ENCODE measurements at places on chromosomes 13 and 19.

DNA sequence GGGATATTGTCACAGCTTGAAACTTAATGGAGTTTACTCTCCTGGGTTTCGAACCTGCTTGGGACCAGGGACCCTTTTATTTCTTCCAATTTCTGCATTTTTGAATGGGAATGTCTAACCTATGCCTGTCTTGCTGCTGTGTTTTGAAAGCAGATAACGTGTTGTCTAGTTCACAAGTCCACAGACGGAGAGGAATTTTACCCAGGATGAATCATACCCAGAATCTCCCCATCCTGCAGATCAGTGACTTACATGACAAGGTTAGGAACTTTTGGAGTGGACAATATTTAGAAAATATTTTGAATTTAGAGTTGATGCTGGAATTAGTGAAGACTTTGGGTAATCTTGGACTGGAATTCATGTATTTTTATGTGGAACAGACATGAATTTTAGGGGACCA is 68.6 kb upstream of the RFXAP start:
- no peak for DNase-seq

GRCh38 chr19:3535981-3536380 is 3.0 kb upstream of the TEKTIP1 start:
- no peak for DNase-seq

- DNase-seq, result no peak
Measured at GRCh38 chr13:31731921-31732320, 7.4 kb upstream of the RXFP2 start.

DNA sequence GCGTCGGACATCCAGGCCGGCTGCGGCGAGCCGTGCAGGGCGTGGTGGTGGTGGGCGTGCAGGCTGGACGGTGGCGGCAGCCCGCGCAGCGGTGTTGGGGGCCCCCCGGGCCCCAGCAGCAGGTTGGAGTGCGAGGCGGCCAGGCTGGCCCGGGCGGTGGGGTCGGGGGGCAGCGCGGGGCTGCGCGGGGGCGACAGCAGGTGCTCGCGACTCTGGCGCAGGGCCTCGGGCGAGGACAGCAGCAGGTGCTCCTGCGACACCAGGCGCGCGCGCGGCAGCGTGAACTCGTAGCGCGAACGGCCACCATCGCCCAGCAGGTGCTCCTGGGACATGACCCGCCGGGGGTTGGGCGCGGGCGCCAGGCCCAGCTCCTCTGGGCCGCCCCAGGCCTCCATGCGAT is 9.8 kb downstream of the SHISA7 start:
- peak; percentile 23 for DNase-seq

- no peak for DNase-seq
Measured at GRCh38 chr13:28865149-28865744, 45.1 kb downstream of the MTUS2 start.

GRCh38 chr19:6260376-6260775 is 19.4 kb downstream of the MLLT1 start:
- no peak for DNase-seq

DNA sequence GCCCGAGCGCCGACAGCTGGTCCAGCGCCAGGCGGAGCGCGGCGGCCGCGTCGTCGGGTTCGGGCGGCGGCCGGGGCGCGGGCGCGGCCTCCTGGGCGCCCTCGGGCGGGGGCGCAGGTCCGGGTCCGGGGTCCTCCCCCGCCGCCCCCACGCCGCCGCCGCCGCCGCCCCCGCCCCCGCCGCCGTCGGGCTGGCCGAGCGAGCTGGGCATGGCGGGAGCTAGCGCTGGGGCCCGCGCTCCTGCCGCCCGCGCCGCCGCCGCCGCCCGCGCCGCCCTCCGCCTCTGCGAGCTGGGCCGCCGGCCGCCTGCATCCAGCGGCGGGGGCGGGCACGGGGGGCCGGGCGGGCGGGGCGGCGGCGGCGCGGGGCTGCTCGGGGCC is 287 bp downstream of the MEX3D start:
- no peak for DNase-seq

DNA sequence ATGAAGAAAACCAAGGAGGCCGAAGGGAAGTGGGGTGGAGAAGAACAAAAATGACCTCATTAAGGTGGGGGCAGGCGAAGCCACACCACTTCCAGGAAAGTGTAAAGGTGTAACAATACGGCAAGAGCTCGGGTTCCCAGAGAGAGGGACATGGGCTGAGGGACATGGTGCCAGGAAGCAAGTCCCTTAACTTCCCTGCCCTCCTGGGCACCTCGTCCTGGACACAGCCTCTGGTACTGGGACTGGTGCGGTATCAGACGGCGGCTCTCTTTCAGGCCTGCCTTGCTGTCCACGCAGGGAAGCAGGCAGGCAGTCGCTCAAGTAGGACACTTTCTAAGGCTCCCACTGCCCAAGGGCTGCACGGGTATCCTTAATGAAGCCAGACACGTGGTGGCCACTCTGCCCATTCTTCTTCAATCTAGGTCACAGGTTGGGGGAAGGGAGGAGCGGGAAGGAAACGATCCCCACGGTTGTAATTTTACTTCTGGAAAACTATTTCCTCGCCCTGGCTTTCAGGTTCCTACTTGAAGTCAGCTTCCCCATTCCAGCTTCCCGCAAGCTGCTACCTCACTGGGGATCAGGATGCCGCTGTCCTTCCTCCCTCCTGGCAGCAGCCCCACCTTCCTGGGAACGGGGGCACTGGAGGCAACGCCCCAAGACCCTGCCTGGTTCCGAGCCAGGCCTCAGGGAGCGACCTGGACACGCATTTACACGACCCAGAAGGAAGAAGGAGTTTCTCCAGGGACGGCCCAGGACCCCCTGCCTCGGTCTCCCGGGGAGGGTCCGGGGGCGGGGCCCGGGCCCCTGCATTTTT is 1.2 kb downstream of the AP3D1 start:
- peak; percentile 78 for DNase-seq

DNA sequence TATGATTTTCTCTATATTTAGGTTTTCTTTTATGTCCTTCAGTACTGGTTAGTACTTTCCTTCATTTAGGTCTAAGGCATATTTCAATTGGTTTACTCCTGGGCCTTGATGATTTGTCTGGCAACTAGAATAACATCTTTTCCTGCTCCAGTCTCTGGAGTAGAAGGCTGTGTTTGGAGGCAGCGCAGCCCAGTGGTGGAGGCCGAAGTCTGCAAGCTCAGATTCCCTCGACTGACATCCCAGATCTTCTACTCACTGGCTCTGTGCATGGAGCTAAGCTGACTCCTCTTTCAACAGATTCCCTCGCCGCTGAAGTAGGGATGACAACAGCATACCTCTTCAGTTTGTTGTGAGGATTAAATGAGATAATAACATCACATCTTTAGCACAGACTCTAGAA is 141.0 kb downstream of the RAP2A start:
- DNase-seq, result no peak

GRCh38 chr13:87827479-87827878 is 156.3 kb downstream of the SLITRK5 start:
- no peak for DNase-seq

DNA sequence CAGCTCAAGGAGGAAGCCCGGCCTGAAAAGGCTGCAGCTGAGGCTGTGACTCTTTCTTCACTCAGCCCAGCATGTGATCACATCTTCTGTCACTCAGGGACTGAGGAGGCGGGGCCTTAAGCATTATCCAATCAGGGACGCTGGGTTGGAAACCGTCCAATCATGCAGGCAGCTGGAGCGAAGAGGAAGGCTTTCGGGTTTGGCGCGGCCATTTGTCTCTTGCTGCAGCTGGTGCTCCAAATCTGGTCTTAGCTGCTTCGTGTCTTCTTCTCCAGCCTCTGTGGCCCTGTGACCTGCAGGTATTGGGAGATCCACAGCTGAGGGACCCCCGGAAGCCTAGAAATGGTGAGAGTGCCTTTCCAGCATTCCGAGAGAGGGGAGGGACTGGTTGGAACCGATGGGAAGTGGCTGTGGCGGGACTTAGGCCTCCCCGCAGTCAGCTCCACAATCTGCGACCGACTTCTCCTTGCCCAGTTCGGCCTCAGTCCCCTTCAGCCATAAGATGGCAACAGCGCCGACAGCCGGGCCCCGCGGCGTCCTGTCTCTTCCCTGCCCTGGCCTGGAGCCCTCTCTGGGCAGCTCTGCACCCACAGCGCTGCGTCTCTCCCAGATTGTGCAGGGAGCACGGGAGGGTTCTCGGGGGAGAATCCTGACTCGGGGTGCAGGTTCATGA is at the start of gene ZNF90:
TSS of gene ZNF90 (plus strand) at position 210 of the 673 bp plus-strand sequence. CDS start at position 343, 133 bp downstream.
- peak; percentile 91 for DNase-seq

- DNase-seq, result no peak
Measured at GRCh38 chr19:30388819-30389218, 16.6 kb downstream of the ZNF536 start.

DNA sequence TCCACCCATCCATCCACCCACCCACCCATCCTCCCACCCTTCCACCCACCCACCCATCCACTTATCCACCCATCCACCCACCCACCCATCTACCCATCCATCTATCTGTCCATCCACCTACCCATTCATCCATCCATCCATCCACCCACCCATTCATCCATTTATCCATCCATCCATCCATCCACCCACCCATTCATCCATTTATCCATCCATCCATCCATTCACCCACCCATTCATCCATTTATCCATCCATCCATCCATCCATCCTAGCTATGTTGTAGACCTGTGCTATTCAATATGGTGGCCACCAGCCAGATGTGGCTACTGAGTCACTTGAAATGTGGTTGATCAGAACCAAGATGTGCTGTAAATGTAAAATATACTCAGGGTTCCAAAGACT is 5.1 kb downstream of the CAMSAP3 start:
- peak; percentile 69 for DNase-seq

GRCh38 chr19:47381121-47381520 is 32.0 kb downstream of the DHX34 start:
- peak; percentile 71 for DNase-seq

GRCh38 chr13:75558145-75558840 is 8.7 kb downstream of the UCHL3 start:
- DNase-seq, result no peak

DNA sequence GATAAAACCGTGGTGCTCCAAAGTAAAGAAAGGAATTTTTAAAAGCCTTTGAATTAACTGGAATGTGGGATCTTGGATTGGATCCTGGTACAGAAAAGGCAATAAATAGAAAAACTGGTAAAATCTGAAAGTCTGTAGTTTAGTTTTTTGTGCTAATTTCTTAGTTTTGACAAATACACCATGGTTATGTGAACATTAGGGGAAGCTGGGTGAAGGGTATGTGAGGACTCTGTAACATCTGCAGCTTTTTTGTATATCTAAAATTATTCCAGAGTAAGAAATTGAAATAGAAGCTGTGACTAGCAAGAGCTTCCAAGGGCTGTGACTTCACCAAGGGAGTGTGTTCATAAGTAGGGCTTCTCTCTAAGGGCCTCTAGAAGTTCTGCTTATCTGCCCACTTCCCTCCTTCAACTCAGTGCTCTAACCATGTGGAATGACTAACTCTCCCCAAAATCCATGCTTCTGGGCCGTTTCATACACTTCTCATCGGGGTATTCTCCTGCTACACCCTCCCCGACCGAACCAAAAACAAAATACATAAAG is 26.5 kb downstream of the ARHGAP35 start:
- DNase-seq, result peak; percentile 74

- DNase-seq, result peak; percentile 19
Measured at GRCh38 chr13:25281193-25281934, 5.9 kb downstream of the MTMR6 start.

- DNase-seq, result no peak
Measured at GRCh38 chr13:43383498-43384165, 360.2 kb downstream of the DNAJC15 start.

Data from osteoblast (primary cell).